ENCODE measurements at places on chromosomes 2 and 18. TPM values are rescaled to one million over a fixed set of nuclear protein-coding genes. Genes with fewer than 3 reads are reported as not detected.

- no peaks in the 10 kb centered on the region for H3K4me1 ChIP-seq
- peaks cover under 1% of the 10 kb centered on the region for H3K36me3 ChIP-seq
- no peak overlapping the region for H3K4me3 ChIP-seq
- no peaks in the 10 kb centered on the region for H3K27me3 ChIP-seq
- no peak overlapping the region for H3K27ac ChIP-seq
- DNase-seq = no peak
These were observed 37.4 kb downstream of the PDIA6 start for GRCh38 chr2:10775021-10775780.

DNA sequence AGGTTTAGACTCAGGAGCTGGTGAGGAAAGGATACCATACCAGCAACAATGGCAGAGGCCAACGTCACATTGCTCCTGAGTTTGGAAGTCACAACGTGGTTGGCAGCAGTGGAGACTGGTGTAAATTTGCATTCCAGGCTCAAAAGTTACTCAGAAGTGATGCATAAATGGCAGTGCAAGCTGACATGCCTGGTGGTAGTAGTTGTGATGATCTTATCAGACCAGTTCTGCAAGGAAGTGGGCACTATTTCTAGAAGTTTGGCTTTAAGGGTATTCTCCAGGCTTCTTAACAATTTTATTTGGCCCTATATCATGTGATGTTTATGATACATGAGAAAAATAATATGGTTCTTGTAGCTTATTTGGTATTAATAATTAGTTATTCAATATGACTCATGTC is 37.8 kb downstream of the CXCR4 start:
- peak; percentile 48 for DNase-seq
- no peaks in the 10 kb centered on the region for H3K36me3 ChIP-seq
- H3K27me3 ChIP-seq = no peaks in the 10 kb centered on the region
- no peak overlapping the region for H3K4me3 ChIP-seq
- H3K27ac ChIP-seq = no peak overlapping the region
- peaks cover 2% of the 10 kb centered on the region for H3K4me1 ChIP-seq

GRCh38 chr2:153891051-153891450 is 19.3 kb downstream of the GALNT13 start:
- no peak for DNase-seq
- H3K27me3 ChIP-seq = no peaks in the 10 kb centered on the region
- no peaks in the 10 kb centered on the region for H3K36me3 ChIP-seq
- no peak overlapping the region for H3K4me3 ChIP-seq
- no peak overlapping the region for H3K27ac ChIP-seq

VSNL1 gene
- not detected for total RNA-seq

NCK2 gene
- 68.8 TPM for total RNA-seq

ACVR1C gene
- 0.40 TPM for total RNA-seq

RETSAT gene
- total RNA-seq = 39.1 TPM

Measured in PC-3 (cell line).